ENCODE measurements at places on chromosomes 5 and 9.

DNA sequence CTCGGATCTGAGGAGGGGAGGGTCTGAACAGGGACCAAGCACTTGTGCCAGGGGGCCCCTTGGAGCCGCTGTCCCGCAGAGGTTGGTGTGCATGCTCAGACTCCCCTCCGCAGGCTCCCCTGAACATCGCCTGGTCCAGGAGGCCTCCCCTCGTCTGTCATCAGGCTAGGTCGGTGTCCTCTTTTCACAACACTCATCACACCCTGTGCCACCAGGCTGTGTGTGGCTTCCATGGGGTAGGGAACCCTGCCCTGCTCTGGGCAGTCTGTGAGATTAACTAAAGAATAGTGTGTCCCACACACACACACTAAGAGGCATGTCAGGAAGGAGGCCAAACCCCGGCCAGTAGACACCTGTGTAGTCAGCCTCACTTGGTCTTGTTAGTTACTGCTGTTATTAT, 119.3 kb downstream of the C5orf15 start:
- no peak for DNase-seq

GRCh38 chr9:20592673-20593072, 29.6 kb downstream of the MLLT3 start:
- no peak for DNase-seq

DNA sequence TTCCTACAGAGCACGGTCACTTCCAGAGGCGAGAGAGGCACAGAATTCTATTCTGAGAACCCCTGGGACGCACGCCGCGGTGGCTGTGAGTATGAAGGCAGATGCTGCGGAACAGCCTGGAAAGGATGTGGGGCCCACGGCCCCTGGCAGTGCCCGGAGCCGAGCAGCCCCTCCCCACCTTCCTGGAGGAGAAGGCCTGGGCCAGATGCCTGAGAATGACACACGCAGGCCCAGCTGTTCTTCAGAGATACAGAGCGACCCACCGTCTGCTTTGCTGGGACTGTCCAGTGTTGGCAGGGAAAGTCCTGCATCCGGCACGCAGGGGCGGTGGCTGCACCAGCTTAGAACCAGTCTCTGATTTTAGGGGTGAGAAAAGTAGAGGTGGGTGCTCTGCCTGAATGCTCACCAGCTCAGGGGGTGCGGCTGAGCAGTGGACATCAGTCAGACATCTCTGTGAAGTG, 116.7 kb upstream of the LPCAT1 start:
- DNase-seq: no peak

GRCh38 chr5:76283670-76284069, 119.4 kb upstream of the IQGAP2 start:
- DNase-seq: no peak

GRCh38 chr9:136180586-136180985, 24.3 kb downstream of the LHX3 start:
- no peak for DNase-seq

DNA sequence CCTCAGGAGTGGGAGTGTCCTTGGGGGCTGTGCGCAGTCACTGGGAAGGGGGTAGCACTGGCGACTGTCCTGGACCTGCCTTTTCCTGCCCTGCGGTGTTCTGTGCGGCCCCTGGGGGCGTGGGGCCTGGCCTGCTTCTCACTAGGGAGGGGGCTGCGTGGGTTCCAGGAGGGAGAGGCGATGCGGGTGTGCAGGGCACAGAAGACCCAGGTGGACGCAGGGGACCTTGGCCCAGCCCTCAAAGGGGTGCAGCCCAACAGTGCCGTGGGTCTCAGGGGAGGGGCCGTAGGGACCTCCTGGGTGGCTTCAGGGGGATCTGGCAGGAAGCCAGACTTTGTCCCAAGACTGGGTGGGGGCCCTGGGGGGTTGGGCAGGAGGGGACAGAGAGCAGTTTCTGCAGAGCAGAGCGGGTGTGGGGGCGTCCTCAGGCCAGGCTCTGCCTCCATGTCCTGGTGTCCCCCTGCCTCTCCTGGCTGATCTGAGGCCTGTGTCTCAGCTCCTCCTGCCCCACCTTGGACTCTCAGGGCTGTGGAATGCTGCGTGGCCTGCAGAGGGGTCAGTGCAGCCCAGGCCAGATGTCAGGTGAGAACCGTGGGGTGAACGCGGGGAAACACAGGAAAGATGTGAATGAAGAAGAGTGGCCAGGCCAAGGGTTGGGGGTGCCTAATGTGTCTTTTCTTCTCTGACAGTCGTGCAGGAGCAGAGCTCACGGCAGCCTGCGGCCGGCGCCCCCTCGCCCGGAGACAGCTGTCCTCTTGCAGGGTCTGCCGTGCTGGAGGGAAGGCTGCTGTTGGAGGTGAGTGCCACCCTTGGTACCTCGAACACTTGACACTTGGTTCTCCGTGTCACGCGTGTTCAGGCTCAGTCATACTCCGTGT, 54.6 kb downstream of the AHRR start:
- no peak for DNase-seq

Data from NCI-H524 (cell line).